Stimulated activated naive CD8-positive, alpha-beta T cell treated with anti-CD3 and anti-CD28 coated beads, Interleukin-15, Interleukin-2, amounts not matched to agents 100 U/mL and 50 U/mL, for 24 hours (primary cell): ENCODE measurements at places on chromosomes 16 and 17.
A peak's percentile ranks its signal among the peaks of the same experiment; 100 is the strongest.

- no peak for DNase-seq
These were observed 5.3 kb downstream of the SGSH start for GRCh38 chr17:80214878-80215210.

DNA sequence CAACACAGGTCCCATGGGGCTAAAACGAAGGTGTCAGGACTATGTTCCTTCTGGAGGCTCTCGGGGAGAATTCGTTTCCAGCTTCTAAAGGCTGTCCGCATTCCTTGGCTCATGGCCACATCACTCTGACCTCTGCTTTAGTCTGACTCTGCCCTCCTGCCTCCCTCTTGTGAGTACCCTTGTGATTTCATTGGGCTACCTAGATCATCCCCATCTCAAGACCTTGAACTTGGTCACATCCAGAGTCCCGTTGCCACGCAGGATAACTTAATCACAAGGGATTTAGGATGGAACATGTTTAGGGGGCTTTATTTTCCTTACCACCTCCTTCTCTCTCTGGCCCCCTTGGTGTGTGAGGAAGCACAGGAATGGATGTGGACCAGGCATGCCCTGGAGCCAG is 160.9 kb upstream of the PLCG2 start:
- no peak for DNase-seq

DNA sequence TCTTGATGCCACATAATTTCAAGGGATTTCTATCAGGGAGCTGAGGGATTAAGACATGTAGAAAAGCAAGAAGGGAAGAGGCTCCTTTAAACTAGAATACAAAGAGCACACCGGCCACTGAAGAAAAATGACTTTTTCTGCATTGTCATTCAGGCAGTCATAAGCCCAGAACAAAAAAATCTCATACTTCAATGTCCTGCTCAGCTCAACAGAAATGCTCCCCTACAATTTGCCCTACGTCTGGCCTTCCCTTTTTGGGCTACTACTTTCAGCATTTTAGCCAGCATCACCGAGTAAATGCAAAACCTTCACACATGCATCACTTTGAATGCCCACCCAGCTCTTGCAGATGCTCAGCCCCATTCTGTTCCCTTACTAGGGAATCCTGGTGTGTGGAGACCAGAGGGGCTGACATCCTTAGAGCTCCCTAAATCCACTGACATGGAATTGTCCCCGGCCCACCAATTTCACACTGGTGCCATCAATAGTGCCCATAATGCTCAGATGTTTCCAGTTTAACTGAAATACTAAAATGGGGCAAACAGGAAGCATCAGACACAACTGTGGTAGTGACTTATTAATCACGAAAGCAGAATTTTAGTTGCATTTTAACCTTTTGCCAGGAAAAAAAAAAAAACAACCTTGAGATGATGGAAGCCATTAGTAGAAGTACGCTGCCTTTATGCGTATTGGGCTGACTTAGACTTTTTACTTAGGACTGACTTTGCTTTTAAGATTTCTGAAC is 2.7 kb downstream of the MAP3K14 start:
- DNase-seq = no peak

GRCh38 chr17:70882504-70882903 is 713.2 kb downstream of the KCNJ2 start:
- no peak for DNase-seq

DNA sequence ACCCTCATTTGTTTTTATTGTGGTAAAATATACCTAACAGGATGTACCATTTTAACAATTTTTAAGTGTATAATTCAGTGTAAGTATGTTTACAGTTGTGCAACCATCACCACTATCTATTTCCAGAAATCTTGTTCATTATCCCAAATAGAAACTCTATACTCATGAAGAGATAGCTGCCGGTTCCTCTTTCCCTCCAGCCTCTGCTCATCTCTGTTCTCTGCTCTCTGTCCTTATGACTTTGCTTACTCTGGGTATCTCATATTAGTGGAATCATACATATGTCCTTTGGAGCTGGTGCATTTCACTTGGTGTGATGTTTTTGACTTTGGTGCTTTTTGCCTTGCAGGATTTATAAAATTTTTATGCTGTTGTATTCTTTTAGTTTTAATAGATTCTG is 19.4 kb downstream of the CYLD start:
- no peak for DNase-seq

DNA sequence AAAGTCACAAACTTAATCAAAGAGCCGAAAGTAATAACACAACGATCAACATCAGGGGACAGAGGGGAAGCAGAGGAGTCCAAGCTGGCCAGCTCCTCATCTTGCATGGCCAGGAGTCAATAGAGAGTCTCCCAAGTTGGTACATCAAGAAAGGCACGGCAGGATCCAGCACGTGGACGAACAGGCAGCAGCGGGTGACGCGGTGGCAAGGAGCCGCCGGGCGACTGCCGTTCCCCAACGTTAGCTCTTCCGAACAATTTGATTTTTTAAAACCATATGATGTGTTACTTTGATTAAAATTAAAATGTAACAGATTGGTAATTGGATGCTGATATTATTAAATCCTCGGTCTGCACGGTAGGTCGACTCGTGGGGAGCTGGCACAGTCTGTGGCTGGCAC is 81.8 kb upstream of the DOC2B start:
- no peak for DNase-seq

- DNase-seq = no peak
These were observed 8.4 kb upstream of the TRPV2 start for GRCh38 chr17:16406742-16407674.

GRCh38 chr16:871562-872345 is 71.2 kb upstream of the GNG13 start:
- no peak for DNase-seq

DNA sequence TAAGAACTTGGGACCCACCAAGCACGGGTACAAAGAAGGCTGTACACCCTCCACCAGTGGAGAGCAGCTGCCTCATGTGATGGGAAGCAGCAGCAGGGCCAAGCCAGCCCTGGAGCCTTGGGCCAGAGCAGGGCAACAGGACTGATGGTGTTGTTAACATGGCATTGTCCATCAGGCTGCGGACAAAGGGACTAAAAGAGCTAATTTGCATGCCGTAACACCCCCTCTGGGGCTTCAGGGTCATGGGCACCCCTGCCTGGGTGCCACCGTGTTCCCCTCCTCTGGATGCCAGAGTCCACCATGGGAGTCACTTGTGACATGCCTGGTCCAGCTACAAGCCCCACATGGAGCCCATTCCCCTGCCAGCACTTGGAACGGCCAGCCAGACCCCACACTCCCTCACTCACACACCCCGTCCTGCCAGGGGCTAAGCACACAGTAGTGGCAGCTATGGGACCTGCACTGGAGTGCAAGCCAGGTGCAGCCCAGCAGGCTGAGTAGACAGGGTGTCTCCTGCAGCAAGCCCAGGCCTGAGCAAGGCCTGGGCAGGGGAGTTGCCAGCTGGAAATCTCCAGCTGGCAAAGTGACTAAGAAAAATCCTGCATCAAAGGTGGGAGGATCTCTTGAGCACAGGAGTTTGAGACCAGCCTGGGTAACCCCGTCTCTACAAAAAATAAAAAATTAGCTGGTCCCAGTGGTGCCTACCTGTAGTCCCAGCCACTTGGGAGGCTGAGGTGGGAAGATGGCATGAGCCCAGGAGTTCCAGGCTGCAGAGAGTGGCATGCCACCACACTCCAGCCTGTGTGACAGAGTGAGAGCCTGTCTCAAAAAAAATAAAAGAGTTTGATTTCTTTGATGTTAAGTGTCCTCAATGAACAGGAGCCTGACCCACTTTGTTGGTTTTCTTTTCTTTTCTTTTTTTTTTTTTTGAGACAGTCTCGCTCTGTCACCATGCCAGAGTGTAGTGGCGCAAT is 33.7 kb downstream of the NOL11 start:
- DNase-seq = no peak

GRCh38 chr17:21061971-21062526 is 19.2 kb upstream of the USP22 start:
- DNase-seq = no peak

DNA sequence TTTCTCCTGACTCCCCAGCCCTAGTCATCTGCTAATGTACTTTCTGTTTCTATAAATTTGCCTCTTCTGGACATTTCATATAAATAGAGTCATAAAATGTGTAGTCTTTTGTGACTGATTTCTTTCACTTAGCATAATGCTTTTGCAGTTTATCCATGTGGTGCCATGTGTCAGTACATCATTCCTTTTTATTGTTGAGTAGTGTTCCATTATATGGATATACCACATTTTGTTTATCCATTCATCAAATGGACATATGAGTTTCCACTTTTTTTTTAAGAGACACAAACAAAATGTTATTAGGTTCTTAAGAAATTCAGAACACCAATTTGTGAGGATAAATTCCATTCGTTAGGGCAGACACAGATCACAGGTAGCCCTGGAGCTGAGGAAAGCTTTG is 11.0 kb downstream of the DBF4B start:
- DNase-seq = no peak

- DNase-seq = peak; percentile 40
These were observed 9.7 kb downstream of the RHBDF2 start for GRCh38 chr17:76491271-76492122.

DNA sequence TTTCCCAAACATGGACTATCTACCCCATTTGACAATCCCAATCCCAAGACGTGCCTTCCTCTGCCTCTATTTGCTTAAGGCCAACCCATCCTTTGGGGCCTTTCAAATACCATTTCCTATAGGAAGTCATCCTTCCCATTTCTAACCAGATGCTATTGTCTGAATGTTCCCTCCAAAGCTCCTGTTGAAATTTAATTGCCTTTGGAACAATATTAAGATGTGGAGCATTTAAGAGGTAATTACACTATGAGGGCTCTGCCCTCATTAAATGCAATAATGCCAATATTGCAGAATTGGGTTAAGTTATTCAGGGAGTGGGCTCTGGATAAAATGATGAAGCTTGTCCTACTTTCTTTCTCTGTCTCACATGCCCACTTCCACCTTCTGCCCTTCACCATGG is 125.4 kb downstream of the ASIC2 start:
- no peak for DNase-seq

- no peak for DNase-seq
These were observed 118.6 kb downstream of the PRKCA start for GRCh38 chr17:66420961-66421371.

DNA sequence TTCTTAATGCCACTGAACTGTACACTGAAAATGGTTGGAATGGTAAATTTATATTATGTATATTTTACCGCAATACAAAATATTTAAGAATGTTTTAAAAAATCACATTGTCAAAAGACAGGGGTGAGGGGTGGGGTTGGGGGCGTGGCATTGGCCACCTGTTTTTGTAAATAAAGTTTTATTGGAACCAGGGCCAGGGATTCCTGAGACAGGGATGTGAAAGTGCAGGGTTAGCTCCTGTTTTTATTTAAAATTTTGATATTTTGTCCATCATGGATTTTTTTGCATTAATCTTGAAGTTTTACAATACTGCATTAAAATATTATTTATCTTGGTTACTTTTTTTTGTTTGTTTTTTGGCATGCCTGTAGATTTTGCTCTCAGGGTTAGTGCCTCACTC is 2.3 kb upstream of the FA2H start:
- no peak for DNase-seq

DNA sequence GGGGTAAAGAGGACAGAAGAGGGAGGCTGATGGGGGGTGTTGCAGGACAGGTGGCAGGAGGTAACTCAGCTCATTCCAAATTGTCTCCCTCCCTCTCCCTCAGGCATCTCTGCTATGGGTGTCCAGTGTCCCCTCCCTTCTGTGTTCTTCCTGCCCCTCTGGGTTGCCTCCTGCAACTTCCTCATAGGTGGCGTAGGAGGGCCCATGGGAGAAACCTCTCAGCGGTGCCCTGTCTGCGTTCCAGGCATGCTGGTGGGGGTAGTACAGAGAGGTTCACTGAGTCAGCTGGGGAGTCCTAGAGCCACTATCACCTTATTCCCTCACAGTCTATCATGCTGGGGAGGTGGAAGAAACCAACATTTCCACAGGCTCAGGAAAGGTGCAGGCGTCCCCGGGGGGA is 14.7 kb upstream of the ODF4 start:
- no peak for DNase-seq

- no peak for DNase-seq
These were observed 10.2 kb downstream of the CLUH start for GRCh38 chr17:2701161-2701995.

- DNase-seq = no peak
These were observed 51.8 kb upstream of the CDC42EP4 start for GRCh38 chr17:73363442-73364154.

DNA sequence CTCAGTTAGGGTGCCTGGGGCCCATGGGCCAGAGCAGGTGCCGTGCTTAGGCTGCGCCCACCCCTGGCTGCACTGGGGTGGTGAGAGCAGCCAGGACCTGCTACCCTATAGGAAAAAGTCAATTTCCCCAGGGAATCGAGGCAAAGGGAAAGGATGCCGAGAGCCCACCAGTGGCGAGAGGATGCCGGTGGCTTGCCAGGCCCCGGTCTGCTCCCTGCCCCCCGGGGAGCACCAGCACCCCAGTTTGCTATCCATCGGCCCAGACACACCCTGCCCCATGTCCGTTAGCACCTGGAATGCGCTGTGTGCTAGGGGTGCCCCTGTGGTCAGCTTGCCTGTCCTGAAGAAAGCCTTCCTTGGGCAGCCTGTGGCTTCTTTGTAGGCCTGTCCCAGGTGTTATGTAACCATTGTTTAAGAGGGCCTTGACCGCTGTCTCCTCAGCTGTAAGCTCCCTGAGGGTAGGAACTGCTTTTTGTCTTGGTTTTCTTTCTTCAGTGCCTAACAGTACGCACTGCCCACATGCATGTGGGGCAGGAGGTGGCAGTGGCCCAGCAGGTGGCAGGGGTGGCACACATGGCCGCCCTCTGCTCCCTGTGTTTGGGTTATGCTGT is 40.8 kb downstream of the NT5M start:
- DNase-seq = no peak

DNA sequence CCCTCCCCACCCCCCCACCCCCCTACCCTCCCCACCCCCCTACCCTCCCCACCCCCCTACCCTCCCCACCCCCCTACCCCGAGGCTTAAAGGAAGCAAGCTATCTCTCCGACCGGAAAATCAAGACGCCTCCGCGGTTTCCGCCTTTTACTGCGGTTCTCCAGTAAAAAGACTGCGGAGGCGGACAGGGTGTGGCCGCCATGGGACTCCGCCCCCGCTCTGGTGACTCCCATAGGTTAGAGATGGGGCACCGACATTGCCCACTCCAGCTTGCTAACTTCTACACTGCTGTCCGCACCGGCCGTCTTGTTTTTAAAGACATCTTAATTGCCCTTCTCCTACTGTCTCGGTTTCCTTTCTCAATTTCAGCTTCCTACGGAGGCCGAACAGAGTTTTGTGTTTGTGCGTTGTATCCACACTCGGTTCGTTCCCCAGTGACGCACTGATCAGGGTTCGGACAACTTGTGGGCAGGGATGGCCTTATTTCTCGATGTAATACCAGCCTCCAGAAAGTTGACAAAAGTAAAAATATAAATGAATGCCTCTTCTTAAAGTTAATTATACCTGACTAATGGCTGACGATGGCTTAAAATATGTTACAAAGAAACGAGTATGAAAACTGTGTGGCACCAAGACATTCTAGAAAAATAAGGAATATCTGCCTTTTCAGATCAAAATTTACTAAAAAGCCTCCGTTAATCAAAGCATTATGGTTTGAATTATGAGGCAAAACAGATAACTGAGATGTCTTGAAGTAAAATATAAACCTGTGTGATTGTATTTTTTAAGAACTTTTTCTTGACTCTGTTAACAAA is 1.1 kb upstream of the ZNF200 start:
- peak; percentile 26 for DNase-seq

GRCh38 chr16:53945996-53946395 is 242.0 kb downstream of the FTO start:
- no peak for DNase-seq

GRCh38 chr17:28705074-28705659 is 6.5 kb downstream of the PROCA1 start:
- DNase-seq = no peak
